Endothelial cell (in vitro differentiated cells): ENCODE measurements at places on chromosomes 16 and 17. TPM values are rescaled to one million over a fixed set of nuclear protein-coding genes. Genes with fewer than 3 reads are reported as not detected.
A peak's percentile ranks its signal among the peaks of the same experiment; 100 is the strongest.

The ENO3 gene
- 7.3 TPM for total RNA-seq

The CES3 gene
- total RNA-seq: 2.5 TPM

DNA sequence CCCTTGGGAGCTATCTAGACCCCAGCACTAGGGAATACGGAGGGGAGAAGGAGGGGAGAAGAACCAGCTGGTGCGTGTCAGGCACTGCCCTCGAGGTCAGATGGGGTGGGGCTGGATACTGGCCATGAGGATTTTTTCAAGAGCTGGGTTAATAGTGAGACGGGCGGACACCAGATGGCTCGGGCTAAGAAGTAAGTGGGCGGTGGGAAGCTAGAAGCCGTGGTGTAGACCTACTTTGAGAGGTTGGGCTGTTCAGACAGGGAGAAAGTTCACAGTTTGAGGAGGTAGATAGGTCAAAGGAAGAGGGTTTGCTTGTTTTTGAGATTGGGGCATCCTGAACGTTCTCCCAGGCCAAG lies 303.8 kb downstream of the SEC14L1 start:
- peaks cover 12% of the 10 kb centered on the region for H3K27me3 ChIP-seq
- H3K27ac ChIP-seq: peak overlapping the region; percentile 74
- DNase-seq: no peak

DNA sequence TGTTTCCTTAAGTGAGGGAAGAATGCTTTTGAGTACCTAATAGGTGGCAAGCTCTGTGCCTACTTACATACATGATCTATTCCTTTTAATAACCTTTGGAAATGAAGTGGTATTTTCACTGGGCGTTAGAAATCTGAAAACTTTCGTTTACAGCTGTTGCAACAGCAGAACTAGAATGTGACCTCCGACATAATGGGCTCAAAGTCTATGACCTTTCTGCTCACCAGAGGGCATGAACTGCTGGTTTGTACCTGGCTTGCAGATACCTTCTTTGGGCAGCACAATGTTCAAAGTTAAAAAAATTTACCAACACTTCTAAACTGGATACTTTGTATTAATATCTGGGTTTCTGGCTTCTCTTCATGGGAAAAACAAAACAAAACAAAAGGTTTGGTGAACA lies 24.3 kb downstream of the CA4 start:
- peaks cover 41% of the 10 kb centered on the region for H3K4me1 ChIP-seq
- H3K27me3 ChIP-seq: peaks cover 5% of the 10 kb centered on the region
- H3K27ac ChIP-seq: peak overlapping the region; percentile 23
- peaks cover 4% of the 10 kb centered on the region for H3K36me3 ChIP-seq
- H3K4me3 ChIP-seq: no peak overlapping the region

GRCh38 chr16:46787909-46788308 lies 39.8 kb upstream of the MYLK3 start:
- H3K4me3 ChIP-seq: no peak overlapping the region
- H3K27ac ChIP-seq: no peak overlapping the region
